Nephron progenitor cell (in vitro differentiated cells): ENCODE measurements at places on chromosomes 3 and 15.
A peak's percentile ranks its signal among the peaks of the same experiment; 100 is the strongest.

DNA sequence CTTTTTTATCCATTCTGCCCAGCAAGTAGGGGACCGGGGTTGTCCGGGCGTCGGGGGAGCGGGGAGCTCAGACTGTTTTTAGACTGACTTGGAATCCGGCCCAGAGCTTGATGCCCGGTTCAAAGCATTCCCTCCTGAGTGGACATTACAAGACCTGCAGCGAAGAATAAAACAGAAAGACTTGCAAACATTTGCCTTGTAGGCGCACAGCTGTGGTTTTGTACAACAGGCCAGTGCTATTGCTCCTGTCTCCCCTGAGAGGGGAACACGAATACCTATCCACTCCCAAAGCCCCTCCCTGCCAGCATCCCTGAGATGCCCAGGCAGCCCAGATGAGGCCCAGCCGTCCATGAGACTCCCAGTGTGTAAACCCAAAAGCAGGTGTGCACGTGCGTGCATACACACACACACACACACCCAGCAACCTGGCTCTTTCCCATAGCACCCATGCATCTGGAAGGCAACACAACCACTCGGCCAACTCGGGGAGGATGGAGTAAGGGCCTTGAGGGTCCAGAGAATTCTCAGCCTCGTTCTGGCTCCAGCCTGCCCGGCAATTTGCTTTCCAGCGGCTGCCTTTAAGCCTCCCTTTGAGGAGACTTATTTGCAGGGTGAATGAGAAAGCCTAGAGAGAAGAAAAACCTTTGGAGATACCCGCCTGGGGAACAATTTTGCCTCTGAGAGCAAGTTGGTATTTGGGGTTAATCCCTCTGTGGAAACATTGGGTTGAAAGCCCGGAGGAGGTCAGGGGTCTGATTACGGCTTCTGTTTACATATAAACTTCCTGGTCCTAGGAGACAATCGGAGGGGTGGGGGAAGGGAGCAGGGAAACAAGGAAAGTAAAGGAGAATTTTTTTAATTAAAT, 161.0 kb upstream of the HES1 start:
- H3K27me3 ChIP-seq = peaks cover 34% of the 10 kb centered on the region
- no peaks in the 10 kb centered on the region for H3K36me3 ChIP-seq
- peak overlapping the region; percentile 70 for H3K4me3 ChIP-seq
- peak overlapping the region; percentile 96 for H3K27ac ChIP-seq
- peak; percentile 37 for DNase-seq
- H3K4me1 ChIP-seq = peaks cover 70% of the 10 kb centered on the region

DNA sequence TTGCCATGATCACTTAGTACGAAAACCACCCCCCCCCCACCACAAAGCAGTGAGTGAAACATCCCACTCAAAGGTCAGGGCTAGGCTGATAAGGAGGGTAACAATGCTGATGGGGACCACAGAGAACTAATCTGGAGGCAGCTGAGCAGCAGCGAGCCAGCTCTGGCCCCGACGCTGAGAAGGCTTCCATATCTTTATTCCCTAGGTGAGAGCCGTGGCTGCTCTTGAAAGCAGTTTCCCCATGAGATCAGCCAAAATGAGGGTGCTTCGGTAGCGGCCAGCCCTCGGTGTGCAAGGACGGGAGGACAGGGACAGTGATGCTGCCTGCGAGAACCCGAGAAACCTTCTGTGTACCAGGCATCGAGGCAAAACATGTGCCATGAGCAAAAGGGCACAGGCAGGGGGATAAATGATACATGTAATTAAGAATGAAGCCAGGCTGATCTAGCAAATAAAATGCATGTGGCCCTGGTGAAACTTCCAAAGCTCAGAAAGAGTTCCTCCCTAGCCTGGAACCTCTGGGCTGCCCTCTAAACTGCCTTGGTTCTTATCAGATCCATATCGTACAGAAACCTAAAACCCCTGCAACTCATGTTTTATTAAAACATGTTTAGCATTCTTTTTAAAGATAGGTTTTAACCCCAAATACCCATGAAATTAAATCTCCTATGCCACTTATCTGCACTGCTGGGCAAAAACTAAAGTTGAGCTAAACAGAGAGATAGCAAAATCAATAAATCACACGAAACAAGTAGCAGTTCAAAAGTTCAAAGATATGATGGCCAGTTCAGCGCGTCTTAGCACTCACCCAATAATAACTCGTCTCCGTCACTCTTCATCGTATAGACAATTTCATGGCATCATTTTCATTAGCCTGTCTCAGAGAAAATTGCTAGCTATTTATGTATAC, 337.3 kb downstream of the FOXP1 start:
- H3K27ac ChIP-seq = peak overlapping the region; percentile 91
- peak overlapping the region; percentile 71 for H3K4me3 ChIP-seq
- peak; percentile 10 for DNase-seq
- H3K36me3 ChIP-seq = peaks cover 2% of the 10 kb centered on the region

DNA sequence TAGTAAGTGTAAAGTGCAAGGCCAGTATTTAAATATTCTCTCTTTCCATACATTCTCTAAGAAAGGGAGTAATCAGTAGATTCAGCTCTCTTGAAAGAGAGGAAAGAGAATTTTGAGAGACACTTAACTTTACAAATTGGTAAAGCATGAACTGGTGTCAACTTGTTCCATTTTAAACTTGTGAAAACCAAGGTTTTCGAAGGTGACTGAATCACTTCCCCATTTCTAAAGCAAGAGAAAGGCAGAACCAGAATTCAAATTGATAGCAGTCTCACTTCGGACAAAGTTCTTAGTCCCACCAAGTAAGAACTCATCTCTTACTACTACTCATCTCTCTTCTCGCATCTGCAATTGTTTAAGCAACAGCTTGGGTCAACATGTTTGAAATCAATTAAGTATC, 22.4 kb downstream of the TJP1 start:
- H3K4me1 ChIP-seq = peaks cover 12% of the 10 kb centered on the region
- H3K4me3 ChIP-seq = no peak overlapping the region
- no peak for DNase-seq
- no peaks in the 10 kb centered on the region for H3K27me3 ChIP-seq
- no peak overlapping the region for H3K27ac ChIP-seq
- peaks cover 81% of the 10 kb centered on the region for H3K36me3 ChIP-seq

- peak overlapping the region; percentile 87 for H3K4me3 ChIP-seq
- peaks cover 47% of the 10 kb centered on the region for H3K4me1 ChIP-seq
- H3K27ac ChIP-seq = no peak overlapping the region
- no peaks in the 10 kb centered on the region for H3K36me3 ChIP-seq
Observed at GRCh38 chr15:70101459-70102113, 3.9 kb upstream of the TLE3 start.

GRCh38 chr3:128969993-128970739, 23.7 kb downstream of the CFAP92 start:
- peak; percentile 70 for DNase-seq
- H3K4me3 ChIP-seq = no peak overlapping the region
- H3K36me3 ChIP-seq = no peaks in the 10 kb centered on the region
- H3K27ac ChIP-seq = no peak overlapping the region
- peaks cover 14% of the 10 kb centered on the region for H3K27me3 ChIP-seq
